ENCODE measurements at places on chromosomes 4 and X.

DNA sequence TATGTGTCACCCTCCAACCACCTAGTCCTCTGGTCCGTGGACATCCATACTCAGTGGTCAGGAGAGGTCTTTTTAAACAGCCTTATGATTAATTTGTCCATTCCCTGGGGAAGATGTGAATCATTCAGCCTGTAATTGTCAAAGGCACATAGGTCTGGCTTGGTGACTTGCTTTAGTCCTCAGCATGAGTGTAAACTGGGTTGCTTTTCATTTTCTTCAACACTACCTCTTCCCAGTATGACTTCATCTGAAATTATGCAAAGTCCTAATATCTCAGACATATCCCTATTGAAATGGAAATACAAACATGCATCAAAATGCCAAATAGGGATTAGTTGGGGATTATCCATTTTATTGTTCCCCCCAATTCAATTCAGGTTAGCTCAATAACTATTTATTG lies 208.3 kb upstream of the AMOT start:
- DNase-seq, result no peak

DNA sequence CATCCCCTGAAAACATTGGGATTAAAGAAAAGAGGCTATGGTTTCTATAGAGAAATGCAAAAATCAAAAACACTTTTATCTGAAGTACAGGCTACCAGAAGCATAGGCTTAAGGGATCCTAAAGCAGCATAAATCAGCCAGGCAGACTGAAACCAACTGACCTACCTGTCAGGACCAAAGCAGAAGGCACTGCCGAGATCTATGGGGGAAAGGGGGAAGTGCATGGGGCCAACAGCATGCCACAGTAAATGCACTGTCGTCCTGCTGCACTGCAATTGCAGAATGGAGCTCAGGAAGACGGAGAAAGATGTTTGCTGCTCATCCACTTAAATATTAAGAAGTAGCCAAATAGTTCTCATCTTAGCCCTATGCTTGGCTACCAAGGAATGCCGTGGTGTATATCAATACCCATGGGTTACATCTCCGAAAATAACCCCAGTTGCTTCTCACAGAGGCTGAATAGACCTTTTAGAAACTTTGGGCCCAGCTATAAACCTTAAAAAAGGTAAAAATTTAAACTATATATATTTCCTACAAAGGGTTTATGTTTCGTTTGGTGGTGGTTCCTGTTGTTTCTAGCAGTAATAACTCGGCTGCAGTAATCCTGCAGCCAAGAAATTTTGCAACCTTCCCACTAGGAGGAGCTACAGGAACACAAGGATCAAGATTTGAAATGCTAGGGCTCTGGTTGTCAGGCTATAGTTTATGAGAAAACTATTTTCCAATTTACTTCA lies 312.2 kb upstream of the DIAPH2 start:
- DNase-seq, result no peak

DNA sequence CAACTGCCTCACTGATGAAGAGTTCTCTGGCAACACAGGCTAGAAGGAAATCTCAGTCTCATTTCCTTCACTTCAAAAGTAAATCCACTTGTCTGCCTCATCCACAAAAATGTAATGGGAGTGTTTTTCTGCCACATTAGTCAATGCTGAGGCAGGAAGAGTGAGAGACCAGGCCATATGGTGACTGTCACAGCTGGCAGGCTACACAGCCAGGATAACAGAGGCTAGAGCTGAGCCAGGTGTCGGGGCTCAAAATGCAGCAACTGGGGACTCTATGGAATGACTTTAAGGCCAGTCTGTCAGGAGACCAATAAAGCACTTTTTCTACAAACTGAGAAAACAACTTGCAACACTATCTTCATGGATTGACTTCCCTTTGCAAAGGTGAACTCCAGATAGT lies 204.2 kb downstream of the GPC3 start:
- DNase-seq, result no peak

- DNase-seq, result no peak
These were observed 209.7 kb upstream of the BOD1L1 start for GRCh38 chr4:13836946-13837912.

- no peak for DNase-seq
These were observed 31.9 kb upstream of the FAM9C start for GRCh38 chrX:13076176-13076961.

DNA sequence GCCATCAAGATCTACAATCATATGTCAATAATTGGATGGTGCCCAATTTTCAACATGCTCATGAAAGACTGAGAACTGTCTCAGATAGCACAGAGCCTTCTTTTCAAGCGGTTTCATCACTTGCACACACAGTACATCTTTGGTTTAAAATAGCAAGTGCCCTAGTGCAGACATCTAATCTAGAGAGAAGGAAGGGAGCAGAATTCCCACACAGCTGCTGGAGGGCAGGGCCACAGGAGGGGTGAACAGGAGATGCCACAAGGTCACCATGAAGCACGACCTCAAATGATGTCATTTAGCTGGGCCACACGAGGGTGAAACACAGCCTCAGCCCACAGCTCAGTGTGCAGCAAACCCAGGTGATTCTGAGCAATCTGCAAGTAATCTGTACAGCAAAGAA lies 24.3 kb downstream of the LEF1 start:
- no peak for DNase-seq

- DNase-seq, result no peak
These were observed 6.6 kb upstream of the PTPN13 start for GRCh38 chr4:86587381-86588140.

DNA sequence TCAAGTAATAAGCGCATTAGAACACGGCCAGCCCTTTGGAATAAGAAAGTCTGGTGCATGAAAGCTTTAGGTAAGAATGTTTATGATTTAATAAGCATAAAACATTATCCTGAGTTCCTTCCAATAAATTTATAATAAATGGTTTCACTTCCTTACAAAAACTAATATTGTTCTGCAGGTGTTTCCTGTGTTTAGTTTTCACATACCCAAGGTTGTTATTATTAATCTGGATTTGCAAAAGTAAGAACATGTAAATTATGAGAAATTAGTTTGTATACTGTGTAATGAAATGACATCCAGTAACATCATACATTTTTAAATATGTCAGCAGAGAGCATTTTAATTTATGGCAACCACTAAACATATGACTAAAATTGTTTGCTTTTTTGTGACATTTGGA lies 72.1 kb downstream of the BANK1 start:
- no peak for DNase-seq
